Activated T-cell treated with anti-CD3 and anti-CD28 coated beads, Interleukin-2, amount 50 U/mL, for 72 hours (primary cell): ENCODE measurements at places on chromosomes 3 and 15. TPM values are rescaled to one million over a fixed set of nuclear protein-coding genes. Genes with fewer than 3 reads are reported as not detected.
A peak's percentile ranks its signal among the peaks of the same experiment; 100 is the strongest.

Gene CAPN3
- 9.0 TPM for total RNA-seq

- no peak for DNase-seq
- no peak overlapping the region for H3K4me3 ChIP-seq
- H3K36me3 ChIP-seq, result no peaks in the 10 kb centered on the region
- H3K27ac ChIP-seq, result no peak overlapping the region
Observed at GRCh38 chr15:75420698-75421097, 30.8 kb downstream of the SIN3A start.

DNA sequence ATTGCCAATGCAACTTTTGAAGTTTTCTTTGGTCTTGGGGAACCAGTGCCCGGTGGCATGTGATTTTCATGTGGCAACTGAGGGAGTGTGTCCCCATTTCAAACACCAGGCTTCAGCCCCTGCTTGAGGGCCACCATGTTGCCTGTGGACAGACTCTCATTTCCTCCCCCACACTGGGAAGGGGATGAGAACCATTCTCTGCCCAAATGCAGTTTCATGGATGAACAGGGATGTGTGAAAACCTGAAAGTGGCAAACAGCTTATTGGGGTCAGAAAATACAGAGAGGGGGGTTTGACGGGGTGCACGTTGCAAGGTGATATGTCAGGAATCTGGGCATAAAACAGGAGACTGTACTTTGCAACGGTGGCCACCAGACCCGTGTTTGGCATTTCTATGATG lies 6.3 kb downstream of the FAM107A start:
- no peak for DNase-seq
- H3K27ac ChIP-seq, result no peak overlapping the region
- H3K36me3 ChIP-seq, result no peaks in the 10 kb centered on the region
- peaks cover 5% of the 10 kb centered on the region for H3K4me1 ChIP-seq
- H3K27me3 ChIP-seq, result no peaks in the 10 kb centered on the region
- no peak overlapping the region for H3K4me3 ChIP-seq

Gene MAP2K5
- total RNA-seq, result 36.2 TPM

GRCh38 chr15:88484682-88485331 lies 17.3 kb downstream of the MRPS11 start:
- no peaks in the 10 kb centered on the region for H3K4me1 ChIP-seq
- no peaks in the 10 kb centered on the region for H3K36me3 ChIP-seq
- no peaks in the 10 kb centered on the region for H3K27me3 ChIP-seq
- no peak for DNase-seq
- H3K27ac ChIP-seq, result no peak overlapping the region

DNA sequence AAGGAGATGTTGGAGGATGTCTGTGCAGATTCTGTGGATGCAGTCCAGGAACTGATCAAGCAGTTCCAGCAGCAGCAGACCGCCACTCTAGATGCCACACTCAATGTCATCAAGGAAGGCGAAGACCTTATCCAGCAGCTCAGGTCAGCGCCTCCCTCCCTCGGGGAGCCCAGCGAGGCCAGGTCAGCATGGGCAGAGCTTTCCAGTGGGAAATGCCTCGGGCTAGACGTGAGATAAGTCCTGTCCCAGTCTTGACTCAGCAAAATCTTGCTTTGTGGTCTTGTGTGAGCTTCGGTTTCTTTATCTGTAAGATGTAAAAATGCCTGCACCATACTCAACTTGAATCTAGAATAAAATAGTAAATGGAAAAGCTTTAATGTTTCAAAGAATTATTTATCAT lies 335.1 kb upstream of the UMPS start:
- H3K4me1 ChIP-seq, result no peaks in the 10 kb centered on the region
- peaks cover 30% of the 10 kb centered on the region for H3K27me3 ChIP-seq
- no peak overlapping the region for H3K4me3 ChIP-seq

GRCh38 chr15:35092846-35093245 lies 7.8 kb upstream of the NANOGP8 start:
- no peaks in the 10 kb centered on the region for H3K4me1 ChIP-seq
- no peak for DNase-seq
- no peaks in the 10 kb centered on the region for H3K27me3 ChIP-seq
- no peaks in the 10 kb centered on the region for H3K36me3 ChIP-seq

DNA sequence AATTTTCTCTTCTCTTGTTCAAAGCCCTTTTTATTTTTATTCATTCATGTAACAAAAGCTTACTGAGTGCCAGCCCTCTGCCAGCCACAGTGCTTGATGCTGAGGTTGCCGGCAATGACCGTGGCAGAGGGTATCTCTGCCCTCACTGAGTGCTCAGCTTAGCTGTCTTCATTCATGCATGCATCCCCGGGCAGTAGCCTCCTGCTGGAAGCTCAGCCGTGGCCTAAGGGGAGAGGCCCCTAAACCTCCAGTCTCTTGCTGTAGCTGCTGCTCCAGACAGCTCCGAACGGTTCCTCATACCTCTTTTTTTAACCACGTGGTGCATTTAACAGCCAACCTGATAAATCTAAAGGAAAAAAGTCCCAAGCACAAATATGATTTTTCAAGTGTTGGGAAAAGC lies 34.6 kb upstream of the CCDC66 start:
- H3K27ac ChIP-seq, result no peak overlapping the region
- no peak overlapping the region for H3K4me3 ChIP-seq
- H3K36me3 ChIP-seq, result no peaks in the 10 kb centered on the region
- H3K4me1 ChIP-seq, result no peaks in the 10 kb centered on the region
- DNase-seq, result no peak

Gene PLSCR4
- not detected for total RNA-seq

- no peak for DNase-seq
- no peak overlapping the region for H3K27ac ChIP-seq
- no peaks in the 10 kb centered on the region for H3K36me3 ChIP-seq
- no peaks in the 10 kb centered on the region for H3K27me3 ChIP-seq
- H3K4me3 ChIP-seq, result no peak overlapping the region
- H3K4me1 ChIP-seq, result no peaks in the 10 kb centered on the region
Observed at GRCh38 chr3:61944726-61945125, 383.4 kb downstream of the PTPRG start.

Gene CLDN11
- not detected for total RNA-seq

DNA sequence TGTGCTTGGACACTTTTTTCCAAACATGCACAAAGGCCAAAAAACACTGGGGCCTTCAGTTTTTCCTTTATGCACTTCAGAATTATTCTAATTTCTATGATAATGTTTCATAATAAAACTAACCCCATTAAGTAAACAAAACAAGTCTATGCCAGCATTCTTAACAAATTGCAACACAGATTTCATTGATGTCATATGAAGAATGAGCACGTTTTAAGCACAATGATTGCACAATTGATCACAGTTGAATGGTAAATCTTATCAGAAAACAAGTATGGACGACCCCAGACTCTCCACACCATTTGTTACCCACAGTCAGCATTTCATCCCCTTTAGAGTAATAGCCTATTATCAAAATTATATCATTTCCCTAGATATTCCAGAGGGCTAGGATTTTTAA lies 46.7 kb upstream of the PROK2 start:
- DNase-seq, result no peak
- no peak overlapping the region for H3K4me3 ChIP-seq
- H3K27ac ChIP-seq, result no peak overlapping the region
- H3K4me1 ChIP-seq, result peaks cover 5% of the 10 kb centered on the region

DNA sequence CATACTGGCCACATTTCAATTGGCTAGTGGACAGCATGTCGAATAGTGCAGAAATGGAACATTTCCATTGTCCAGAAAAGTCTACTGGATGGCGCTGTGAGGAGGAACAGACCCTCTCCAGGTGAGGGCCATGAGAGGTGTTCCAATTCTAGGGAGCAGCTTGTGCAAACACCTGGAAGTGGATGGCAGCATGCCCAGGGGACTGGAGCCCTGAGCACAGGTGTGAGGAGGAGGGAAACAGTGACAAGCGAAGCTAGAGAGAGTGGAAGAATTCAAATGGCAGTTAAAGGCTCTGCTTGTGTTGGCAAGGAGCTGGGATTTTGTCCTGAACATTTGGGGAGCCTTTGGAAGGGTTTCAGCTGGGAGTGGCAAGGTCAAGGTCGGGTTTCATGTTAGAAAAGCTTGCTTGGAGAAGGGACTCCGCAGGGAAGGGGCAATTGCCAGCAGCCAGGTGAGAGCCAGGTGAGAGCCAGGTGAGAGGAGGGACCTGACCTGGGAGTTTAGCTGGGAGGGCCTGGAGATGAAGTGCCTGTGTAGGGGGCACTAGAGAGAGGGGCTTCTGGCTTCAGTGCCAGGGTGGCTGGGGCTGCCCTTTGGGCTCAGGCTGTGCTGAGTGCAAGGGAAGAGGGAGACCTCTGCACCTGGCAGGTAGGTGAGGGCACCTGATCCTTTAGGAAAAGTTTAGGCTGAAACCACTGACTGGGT lies 93.8 kb downstream of the LINGO1 start:
- no peak overlapping the region for H3K27ac ChIP-seq
- H3K4me3 ChIP-seq, result no peak overlapping the region
- DNase-seq, result no peak
- H3K36me3 ChIP-seq, result no peaks in the 10 kb centered on the region

DNA sequence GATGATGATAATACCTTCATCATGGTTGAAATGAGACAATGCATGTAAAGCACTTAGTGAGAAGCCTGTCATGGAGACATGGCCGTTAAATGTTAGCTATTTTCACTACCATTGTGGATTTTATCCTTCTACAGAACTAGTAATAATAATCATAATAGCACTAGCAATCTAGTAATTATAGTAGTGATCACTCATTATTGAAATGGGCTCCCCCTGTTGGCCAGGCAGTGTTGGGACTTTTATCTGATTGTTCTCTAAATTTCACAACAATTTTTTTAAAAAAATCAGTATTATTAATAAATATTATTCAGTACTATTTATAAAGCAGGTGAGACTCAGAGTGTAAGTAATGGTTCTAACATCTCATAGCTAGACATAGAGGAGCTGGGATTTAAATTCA lies 396.3 kb downstream of the IL5RA start:
- H3K36me3 ChIP-seq, result no peaks in the 10 kb centered on the region
- no peak overlapping the region for H3K4me3 ChIP-seq
- DNase-seq, result peak; percentile 3
- H3K27ac ChIP-seq, result no peak overlapping the region
- H3K27me3 ChIP-seq, result no peaks in the 10 kb centered on the region
